ENCODE measurements at places on chromosomes 1 and 21.
A peak's percentile ranks its signal among the peaks of the same experiment; 100 is the strongest.

DNA sequence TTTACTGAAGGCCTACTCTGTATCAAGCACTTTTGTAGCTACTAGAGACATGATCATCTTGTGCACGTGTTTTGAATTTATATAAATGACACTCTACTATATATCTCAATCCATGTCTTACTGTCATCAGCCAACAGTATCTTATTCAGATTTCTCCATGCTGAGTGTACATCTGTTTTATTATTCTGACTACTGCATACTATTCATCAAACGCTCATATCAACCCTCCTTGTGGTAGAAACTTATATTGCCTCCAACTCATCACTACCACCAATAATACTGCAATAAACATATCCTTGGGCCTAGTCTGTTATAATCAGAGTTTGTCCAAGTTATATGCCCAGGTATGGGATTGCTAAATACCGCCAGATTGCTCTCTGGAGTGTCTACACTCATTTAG is 81.6 kb upstream of the IRF2BP2 start:
- no peak for DNase-seq

DNA sequence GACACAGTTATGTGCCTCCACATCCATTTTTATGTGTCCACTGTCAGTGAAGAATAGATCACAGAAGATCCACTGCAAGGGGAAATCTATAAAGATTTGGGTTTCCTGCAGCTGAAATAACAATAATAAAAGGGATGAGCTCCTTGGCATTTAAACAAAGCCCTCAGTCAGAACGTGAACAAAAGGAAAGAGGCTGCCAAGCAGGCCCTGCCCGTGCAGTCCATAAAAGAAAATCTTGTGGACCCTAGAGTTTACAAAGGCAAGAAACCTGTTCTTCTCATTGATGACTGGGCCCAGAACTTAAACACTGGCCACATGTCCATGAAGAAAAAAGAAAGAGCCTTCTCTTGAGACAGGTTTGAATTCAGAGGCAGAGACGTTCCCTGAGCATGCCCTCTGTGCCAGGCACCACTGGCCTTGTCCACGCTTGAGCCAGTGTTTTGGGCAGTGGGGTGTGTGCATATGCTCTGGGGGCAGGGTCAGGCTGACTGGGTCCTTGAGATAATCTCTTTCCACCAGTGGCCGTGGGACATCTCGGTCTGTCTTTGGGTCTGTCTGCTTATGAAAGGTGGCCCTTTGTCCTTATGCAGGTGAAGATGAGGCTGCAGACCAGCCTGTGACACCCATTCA is 142.7 kb downstream of the HIVEP3 start:
- peak; percentile 51 for DNase-seq

DNA sequence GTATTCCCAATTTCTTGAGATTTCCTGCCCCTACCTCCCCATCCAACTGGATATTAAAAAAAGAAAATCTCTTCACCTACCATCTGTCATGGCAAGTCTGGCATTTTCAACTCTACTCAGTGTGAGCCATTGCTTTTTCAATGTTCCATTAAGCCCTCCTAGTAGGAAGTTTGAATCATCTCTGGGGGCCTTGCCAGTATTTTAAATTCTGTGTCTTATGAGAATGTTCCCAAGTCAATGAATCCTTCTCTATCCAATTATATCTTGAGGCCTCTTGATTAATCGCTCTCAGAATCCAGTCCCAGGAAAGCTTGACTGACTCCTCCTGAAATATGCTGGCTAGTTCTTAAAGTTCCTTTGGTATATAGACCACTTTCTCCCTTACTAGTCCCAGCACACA is 91.5 kb downstream of the NGF start:
- no peak for DNase-seq

GRCh38 chr1:107254306-107254705 is 113.5 kb downstream of the NTNG1 start:
- no peak for DNase-seq

DNA sequence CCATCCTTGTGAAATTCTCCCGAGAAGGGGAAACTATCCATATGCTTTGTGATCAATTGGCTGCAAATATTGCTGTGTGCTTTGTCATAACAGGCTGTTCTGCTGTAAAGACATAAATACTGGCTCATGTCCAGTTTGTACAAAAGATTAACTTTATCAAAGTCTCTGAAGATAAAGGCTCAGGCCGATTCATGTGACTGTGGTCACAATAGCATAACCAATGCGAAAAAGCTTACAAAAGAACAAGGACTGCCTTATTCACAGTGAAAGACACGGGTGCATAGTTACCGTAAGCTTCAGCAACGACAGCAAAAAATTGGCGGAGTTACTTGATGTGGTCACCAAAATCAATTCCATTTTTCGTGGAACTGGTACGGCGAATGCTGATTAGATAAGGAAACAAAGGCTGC is 173.6 kb upstream of the CHRM3 start:
- DNase-seq, result no peak

DNA sequence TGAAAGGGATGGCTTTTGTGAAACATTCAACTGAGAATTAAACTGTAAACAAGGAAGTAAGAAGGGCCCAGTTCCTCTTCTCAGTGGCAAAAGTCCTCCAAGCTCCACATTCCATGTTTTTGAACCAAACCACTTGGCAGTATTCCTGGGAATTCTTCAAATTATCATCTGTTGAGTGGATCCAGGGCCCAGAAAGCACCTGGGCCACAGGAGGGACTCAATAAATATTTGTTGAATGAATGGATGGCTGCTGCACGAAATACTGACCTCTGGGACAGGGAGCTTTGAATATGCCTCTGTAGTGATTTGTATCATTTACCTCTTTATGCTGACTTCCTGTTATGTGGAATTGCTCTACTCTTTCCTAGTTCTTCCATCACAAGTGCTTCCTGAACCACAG is 4.7 kb downstream of the SLC35F3 start:
- no peak for DNase-seq

DNA sequence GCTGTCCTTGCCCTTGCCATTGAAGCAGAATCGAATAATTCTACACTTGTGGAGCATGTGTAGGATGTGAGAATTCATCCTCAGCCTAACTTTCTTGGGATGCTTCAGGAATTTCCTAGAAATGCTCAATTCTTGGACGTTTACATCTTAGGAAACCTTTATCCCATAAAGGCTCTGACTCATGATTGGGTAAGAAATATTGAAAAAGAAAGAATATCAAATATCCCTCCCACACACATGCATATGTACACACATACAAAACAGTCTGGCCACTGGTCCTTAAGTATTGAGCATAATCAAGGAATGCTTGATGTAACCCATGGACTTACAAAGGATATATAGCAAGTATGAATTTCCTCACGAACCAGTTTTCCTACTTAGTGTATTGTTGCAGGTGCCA is 83.9 kb upstream of the IPO9 start:
- DNase-seq, result no peak

- DNase-seq, result no peak
These were observed 51.2 kb upstream of the STUM start for GRCh38 chr1:226497276-226497833.

- no peak for DNase-seq
These were observed 90.1 kb downstream of the PKN2 start for GRCh38 chr1:88774151-88774556.

- no peak for DNase-seq
These were observed 1.8 kb upstream of the WLS start for GRCh38 chr1:68234094-68234493.

DNA sequence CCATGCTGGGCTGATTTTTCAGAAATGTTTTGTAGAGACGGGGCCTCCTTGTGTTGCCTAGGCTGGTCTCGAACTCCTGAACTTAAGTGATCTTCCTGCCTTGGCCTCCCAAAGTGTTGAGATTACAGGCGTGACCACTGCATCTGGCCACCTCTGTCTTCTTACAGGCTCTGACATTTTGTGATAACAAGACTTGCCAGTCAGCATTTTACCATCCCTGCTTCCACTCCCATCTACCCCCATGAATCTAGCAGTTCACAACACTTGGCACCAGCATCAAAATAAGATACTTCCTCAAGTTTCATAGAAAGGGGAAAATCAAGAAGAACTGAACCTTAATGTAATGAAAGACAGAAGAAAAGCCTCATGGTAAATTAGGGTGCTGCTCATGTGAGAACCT is 32.4 kb downstream of the SLC35F3 start:
- DNase-seq, result no peak

GRCh38 chr1:214708321-214708955 is 105.4 kb downstream of the CENPF start:
- no peak for DNase-seq

- no peak for DNase-seq
These were observed 51.7 kb downstream of the ITPKB start for GRCh38 chr1:226687426-226687825.

DNA sequence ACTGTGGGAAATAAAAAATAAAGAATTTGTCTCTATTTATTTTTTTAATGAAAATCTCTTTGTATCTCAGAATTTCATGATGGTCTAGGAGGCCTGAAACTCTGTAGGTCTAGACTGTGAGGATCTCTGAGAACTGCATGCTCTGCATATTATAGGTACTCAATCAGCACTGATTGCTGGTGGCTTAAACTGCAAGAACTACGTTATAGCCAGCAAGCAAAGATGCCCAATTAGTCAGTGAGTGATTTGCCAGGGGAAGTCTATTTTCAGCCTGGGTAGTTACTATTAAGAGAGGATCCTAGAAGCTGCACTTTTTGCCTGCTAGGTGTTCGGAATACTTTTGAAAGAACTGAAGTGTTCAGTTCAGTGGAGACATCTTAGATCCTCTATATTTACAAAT is 87.4 kb downstream of the GPR52 start:
- no peak for DNase-seq

GRCh38 chr1:183327434-183328290 is 90.5 kb downstream of the NMNAT2 start:
- no peak for DNase-seq

- DNase-seq, result no peak
These were observed 133.3 kb downstream of the PGBD5 start for GRCh38 chr1:230292689-230293389.

GRCh38 chr21:27674041-27674615 is 707.2 kb upstream of the ADAMTS5 start:
- no peak for DNase-seq

- no peak for DNase-seq
These were observed 18.1 kb downstream of the LRP8 start for GRCh38 chr1:53309802-53310201.

- DNase-seq, result no peak
These were observed 119.6 kb upstream of the CD34 start for GRCh38 chr1:208030288-208031091.

DNA sequence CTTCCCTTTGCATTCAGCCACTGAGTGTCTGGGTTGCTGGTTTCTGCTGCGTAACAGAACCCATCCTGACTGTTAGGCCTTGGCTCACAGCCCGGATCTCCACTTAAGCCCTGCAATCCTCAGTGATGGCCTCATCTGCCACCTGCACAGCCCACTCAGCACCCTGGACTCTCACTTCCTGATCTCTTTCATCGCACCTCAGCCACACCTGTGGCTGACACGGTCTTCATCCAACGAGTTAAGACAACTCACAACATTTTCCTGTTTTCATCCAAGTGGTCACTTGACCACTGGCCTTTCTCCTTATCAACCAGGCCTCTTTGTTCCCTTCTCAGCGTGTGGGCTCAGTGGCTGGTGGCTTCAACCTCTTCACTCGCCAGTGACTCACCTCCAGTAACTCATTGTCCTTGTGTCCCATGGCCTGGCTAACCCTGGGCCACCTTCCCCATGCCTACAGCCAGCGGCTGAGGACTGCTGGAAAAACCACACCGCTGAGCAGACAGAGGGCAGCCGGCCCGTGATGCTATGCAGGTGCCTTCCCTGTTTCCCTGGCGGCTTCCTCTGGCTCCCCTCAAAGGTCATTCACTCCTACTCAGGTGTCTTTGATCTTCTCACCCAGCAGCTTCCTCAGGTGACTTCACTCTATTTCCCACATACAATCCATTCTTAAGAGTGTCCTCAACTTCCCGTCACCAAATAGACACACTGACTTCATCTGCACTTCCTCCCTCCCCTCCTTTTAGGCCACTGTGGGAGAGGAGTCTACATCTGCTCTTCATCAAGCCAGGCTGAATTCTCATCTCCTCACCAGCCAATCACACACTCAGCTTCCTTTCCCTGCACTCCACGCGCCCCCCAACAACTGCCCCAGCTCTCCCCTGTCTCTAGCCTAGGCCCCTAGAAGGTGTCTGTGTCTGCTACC is 19.9 kb upstream of the EDN2 start:
- no peak for DNase-seq

DNA sequence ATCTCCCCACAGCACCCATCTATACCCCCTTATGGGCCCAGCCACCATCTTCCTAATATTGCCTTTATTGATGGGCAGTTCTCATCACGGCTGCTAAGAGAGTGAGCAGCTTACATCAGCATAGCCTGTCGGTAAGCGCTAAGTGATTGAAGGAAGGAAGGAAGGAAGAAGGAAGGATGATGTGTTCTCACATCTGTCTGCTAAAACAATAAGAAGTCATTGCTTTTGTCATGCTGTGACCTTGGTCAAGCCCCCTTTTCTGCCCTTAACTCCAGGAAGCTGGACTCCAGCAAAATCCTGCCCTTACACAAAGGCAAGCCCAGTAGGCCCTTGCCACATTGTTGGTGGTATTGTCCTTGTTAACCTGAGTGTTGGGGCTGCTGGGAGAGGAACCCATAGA is 165.0 kb downstream of the ETS2 start:
- DNase-seq, result no peak

DNA sequence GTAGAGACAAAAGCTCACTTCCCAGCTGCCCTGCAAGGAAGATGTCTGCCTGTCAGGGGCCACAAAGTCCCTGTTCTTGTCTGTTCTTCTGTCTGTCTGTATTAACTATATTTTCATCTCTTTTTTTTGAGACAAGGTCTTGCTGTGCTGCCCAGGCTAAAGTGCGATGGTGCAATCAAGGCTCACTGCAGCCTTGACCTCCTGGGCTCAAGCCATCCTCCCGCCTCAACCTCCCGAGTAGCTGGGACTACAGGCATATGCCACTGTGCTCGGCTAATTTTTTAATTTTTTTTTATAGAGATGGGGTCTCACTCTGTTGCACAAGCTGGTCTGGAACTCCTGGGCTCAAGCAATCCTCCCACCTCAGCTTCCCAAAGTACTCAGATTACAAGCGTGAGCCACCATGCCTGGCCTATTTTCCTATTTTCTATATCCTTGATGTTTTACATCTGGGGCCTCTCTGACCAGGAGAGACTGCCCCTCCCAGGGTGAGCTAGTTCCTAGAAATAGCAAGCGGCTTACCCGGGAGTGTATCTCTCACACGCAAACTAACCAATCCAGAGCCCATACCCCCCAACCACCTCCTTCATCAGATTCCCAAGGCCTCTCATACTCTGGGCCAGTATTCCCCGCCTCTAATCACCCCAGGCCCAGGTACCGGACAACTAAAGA is 5.4 kb upstream of the KLHDC7A start:
- DNase-seq, result no peak

GRCh38 chr1:52707927-52708655 is 9.9 kb upstream of the COA7 start:
- DNase-seq, result no peak

GRCh38 chr1:116873680-116874271 is 35.9 kb upstream of the PTGFRN start:
- no peak for DNase-seq

GRCh38 chr1:107919953-107920352 is 45.0 kb downstream of the VAV3 start:
- no peak for DNase-seq

- no peak for DNase-seq
These were observed 18.1 kb downstream of the USP48 start for GRCh38 chr1:21764615-21765423.

Data from hippocampal formation (tissue), 2 donors.